ENCODE measurements at places on chromosomes 4 and X. TPM values are rescaled to one million over a fixed set of nuclear protein-coding genes. Genes with fewer than 3 reads are reported as not detected.

The TBCK gene
- polyA plus RNA-seq = 10.5 TPM

GRCh38 chr4:71367546-71367945 lies 28.7 kb downstream of the SLC4A4 start:
- DNase-seq = no peak

GRCh38 chrX:155998116-155998515 lies 620 bp downstream of the IL9R start:
- DNase-seq = no peak

GRCh38 chr4:38581426-38582106 lies 82.4 kb upstream of the KLF3 start:
- no peak for DNase-seq

The USP17L26 gene
- polyA plus RNA-seq = not detected

The ERCC6L gene
- 2.0 TPM for polyA plus RNA-seq

The ARMCX1 gene
- 12.5 TPM for polyA plus RNA-seq

The MAGEA2B gene
- polyA plus RNA-seq = 1.6 TPM

DNA sequence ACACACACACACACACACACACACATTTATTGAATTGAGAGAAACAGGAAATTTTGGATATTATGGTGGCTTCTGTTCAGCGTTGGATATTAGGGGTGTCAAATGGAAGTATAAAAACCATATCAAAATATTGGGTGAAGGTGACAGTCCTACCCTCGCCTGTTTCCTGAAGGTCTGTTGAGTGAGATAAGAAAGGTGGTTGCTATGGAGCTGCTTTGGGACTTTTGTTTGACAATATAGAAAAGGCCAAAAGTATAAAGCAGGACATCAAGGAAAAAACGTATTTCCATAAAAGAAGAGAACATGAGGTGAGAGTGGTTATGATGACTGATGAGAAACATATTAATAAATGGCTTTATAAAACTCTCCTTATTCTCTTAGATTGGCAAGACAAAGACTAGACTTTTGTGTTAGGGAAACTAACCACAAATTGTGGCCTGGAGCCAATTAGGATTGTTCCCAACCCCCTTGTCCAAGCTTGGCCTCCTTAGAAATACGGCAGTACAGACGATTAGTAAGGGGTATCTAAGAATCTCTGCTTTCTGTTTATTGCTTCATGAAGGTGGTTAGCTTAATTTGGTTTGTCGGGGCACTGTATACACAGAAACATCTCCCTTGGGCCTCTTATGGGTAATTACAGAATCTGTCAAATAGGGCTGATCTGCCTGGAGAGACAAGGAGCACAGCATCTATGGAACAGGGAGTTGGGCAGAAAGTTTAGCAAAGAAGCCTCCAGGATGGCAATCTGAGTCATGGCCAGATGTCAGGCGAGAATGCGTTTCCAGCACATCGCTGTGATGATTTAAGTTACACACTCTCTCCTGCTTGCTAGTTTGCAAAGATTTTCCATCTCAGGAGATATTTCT lies 198.0 kb downstream of the CBR4 start:
- no peak for DNase-seq

All from H1 (cell line).